ENCODE measurements at places on chromosomes 13 and 19.

- H3K36me3 ChIP-seq, result peaks cover 4% of the 10 kb centered on the region
- H3K4me3 ChIP-seq, result no peak overlapping the region
- no peak overlapping the region for H3K27ac ChIP-seq
- DNase-seq, result no peak
- H3K27me3 ChIP-seq, result no peaks in the 10 kb centered on the region
Observed at GRCh38 chr19:16579381-16579780, 7.2 kb upstream of the SLC35E1 start.

- no peak overlapping the region for H3K27ac ChIP-seq
- no peaks in the 10 kb centered on the region for H3K4me1 ChIP-seq
- no peak overlapping the region for H3K4me3 ChIP-seq
- no peaks in the 10 kb centered on the region for H3K27me3 ChIP-seq
Observed at GRCh38 chr13:79429309-79429708, 23.3 kb upstream of the RBM26 start.

DNA sequence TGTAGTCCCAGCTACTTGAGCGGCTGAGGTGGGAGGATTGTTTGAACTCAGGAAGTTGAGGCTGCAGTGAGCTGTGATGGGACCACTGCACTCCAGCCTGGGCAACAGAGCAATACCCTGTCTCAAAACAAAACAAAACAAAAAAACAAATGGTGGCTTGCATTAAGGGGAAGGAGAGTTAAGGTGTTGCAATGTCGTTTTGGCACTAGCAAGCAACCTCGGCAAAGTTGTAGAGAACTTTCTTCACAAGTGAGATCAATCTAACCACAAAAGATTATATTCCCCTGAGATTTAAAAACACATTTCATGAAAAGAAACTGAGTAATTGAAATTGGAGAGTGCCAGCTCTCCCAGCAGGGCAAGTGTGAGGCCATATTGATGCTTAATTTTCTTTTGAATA lies 153.7 kb downstream of the KLF5 start:
- no peaks in the 10 kb centered on the region for H3K4me1 ChIP-seq
- H3K27me3 ChIP-seq, result no peaks in the 10 kb centered on the region
- H3K27ac ChIP-seq, result no peak overlapping the region
- DNase-seq, result no peak

DNA sequence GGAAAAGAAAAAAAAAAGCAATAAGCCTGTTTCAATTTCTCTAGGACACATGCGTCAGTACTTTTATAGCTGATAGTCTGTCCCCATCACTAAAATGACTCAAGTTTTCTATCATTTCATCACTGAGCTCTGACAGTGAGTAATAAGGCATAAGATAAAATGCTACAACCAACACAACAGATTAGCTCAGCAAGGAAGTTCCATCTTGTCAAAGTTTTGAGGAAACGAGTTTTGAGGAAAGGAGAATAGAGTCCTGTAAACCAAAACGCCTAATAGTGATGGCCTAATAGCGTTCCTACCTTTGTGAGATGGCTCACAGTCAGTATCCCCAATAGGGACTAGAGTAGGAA lies 145.1 kb downstream of the LACC1 start:
- no peak for DNase-seq

DNA sequence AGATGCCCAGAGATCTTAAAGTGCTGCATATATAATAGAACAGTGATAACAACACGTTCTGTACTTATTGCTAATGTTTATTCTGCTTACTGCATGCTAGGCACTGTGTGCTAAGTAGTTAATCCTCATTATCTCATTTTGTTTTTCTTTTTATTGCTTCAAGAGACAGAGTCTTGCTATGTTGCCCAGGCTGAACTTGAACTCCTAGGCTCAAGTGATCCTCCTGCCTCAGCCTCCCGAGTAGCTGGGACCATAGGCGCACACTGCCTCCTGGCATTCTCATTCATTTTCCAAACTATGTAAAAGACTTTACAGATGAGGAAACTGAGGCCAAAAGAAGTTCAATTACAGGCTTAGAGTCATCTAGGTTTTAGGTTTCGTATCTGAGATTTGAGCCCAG lies 548.4 kb downstream of the GPC6 start:
- no peaks in the 10 kb centered on the region for H3K27me3 ChIP-seq
- H3K27ac ChIP-seq, result peak overlapping the region; percentile 22
- no peak for DNase-seq
- peaks cover 17% of the 10 kb centered on the region for H3K4me1 ChIP-seq
- no peak overlapping the region for H3K4me3 ChIP-seq
- H3K36me3 ChIP-seq, result no peaks in the 10 kb centered on the region
